ENCODE measurements at places on chromosomes 2 and 18.

DNA sequence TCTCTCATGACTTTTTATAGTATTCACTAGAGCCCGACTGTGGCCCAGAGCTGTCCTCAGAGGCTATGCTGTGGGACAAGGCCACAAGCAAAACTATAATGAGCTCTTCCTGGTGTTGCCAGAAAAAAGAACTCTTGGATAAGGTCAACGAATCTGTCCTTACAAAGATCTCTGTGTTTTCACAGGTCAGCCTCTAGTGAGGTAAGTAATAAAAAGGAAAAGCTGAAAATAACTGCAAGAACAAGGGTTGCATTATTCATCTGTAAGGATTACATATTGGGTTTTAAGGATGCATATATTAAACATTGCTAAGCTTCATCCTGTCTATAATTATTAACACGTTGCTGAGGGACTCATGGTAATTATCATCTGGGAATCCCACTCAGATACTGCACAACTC, 62.8 kb upstream of the ATL2 start:
- H3K4me1 ChIP-seq, result peaks cover 8% of the 10 kb centered on the region
- no peak for DNase-seq
- H3K27ac ChIP-seq, result no peak overlapping the region

DNA sequence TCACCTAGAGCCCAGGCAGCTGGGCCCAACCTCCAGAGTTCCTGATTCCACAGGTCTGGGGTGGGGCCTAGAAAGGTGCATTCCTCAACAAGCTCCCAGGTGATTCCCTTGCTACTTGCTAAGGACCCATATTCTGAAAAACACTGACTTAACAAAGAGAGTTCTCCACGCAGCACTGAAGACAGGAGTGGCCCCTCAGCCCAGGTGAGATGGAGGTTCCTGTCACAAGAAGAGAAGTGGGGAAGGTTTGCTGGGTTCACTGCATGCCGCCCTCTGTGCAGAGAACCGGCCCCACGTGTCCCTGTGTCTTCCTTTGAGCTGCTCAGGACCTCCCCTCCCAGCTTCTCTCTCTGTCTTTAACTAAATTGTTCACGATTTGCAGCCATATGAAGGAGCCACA, 201.4 kb upstream of the DDX18 start:
- DNase-seq, result no peak
- no peaks in the 10 kb centered on the region for H3K27me3 ChIP-seq
- H3K27ac ChIP-seq, result no peak overlapping the region

- no peaks in the 10 kb centered on the region for H3K27me3 ChIP-seq
- H3K36me3 ChIP-seq, result no peaks in the 10 kb centered on the region
- DNase-seq, result no peak
- peaks cover 4% of the 10 kb centered on the region for H3K4me1 ChIP-seq
Measured at GRCh38 chr2:43762286-43762685, 11.6 kb upstream of the DYNC2LI1 start.

- H3K27me3 ChIP-seq, result peaks cover 30% of the 10 kb centered on the region
- peaks cover 41% of the 10 kb centered on the region for H3K4me1 ChIP-seq
- no peaks in the 10 kb centered on the region for H3K36me3 ChIP-seq
- peak overlapping the region; percentile 70 for H3K27ac ChIP-seq
- DNase-seq, result peak; percentile 77
- peak overlapping the region; percentile 74 for H3K4me3 ChIP-seq
Measured at GRCh38 chr2:191571163-191571769, 106.7 kb upstream of the NABP1 start.

DNA sequence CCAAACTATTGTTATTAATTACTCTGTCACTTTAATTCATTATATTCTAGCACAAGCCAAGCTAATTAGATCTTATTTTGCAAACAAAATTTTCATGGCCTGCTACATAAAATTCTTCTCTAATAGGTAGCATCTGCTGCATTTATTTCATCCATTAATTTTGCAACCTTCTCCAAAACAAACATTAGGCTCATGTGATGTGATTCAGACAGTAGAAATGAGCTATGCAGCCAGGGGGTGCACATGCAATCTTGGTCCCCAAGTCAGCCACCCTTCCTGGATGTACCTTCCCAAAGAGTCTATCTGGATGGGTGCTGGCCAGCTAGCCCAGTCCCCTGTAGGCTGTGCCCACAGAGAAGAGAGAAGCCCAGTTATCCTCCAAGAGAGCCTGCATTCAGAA, 242.1 kb upstream of the OSR1 start:
- peaks cover 1% of the 10 kb centered on the region for H3K27me3 ChIP-seq
- no peak overlapping the region for H3K27ac ChIP-seq
- DNase-seq, result no peak
- no peaks in the 10 kb centered on the region for H3K36me3 ChIP-seq
- H3K4me1 ChIP-seq, result no peaks in the 10 kb centered on the region

GRCh38 chr2:210461401-210461800, 15.2 kb downstream of the LANCL1 start:
- no peak for DNase-seq
- H3K36me3 ChIP-seq, result peaks cover 32% of the 10 kb centered on the region
- no peaks in the 10 kb centered on the region for H3K4me1 ChIP-seq
- H3K27ac ChIP-seq, result no peak overlapping the region

- no peak for DNase-seq
- no peaks in the 10 kb centered on the region for H3K4me1 ChIP-seq
- H3K36me3 ChIP-seq, result no peaks in the 10 kb centered on the region
- H3K27me3 ChIP-seq, result no peaks in the 10 kb centered on the region
- no peak overlapping the region for H3K27ac ChIP-seq
Measured at GRCh38 chr18:55064760-55065159, 105.5 kb upstream of the CCDC68 start.

DNA sequence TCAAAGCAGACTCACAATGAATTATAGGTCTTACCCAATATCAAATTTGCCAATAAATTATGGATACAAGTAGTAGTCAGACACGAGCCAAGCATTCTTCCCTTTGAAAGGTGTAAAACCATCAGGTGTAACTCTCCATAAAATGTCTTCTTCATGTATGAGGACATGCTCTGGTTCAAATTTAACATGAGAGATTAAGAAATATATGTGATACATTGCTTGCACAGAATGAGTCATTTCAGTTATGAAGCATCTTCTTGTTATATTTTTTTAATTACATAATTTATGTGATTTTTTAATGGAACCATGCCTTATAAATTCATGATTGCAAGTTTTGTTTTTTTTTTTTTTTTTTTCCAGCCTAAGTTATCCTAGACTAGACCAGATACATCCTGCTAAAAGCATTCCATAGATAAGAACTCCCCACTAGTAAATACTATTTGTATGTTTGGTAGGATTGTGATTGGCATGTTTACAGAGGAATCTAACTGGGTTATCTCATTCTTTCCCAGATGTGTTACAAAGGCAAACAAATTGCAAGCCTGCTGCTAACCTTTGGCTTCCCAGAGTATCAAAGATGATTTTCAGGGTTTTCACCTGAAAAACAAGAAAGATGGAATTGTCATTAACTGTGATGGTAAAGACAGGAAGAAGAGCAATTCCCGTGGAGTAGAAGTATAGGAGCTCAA, 621.9 kb downstream of the XIRP2 start:
- no peaks in the 10 kb centered on the region for H3K27me3 ChIP-seq
- no peaks in the 10 kb centered on the region for H3K36me3 ChIP-seq
- H3K4me1 ChIP-seq, result no peaks in the 10 kb centered on the region
- no peak overlapping the region for H3K27ac ChIP-seq

DNA sequence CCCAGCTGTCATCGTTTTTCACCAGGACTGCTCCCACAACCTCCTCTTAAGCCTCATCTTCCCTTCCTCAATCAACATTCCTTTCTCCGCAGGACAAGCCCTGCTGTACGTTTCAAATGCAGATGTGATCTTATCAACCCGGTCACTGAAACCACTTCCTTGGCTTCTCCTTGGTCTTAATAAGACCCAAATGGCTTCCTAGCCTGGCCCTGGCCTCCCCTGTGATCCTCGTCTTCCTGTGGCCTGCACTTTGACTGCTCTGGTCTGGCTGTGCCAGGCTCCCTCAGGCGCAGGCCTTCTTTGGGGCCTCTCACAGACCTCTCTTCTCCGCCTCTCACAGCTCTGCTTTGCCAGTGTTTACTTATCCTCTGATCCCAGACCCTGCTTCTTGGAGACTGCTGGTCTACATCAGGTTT, 4.7 kb upstream of the ADNP2 start:
- peaks cover 7% of the 10 kb centered on the region for H3K4me1 ChIP-seq
- no peak overlapping the region for H3K27ac ChIP-seq
- H3K36me3 ChIP-seq, result no peaks in the 10 kb centered on the region
- H3K27me3 ChIP-seq, result peaks cover 1% of the 10 kb centered on the region

- no peak for DNase-seq
- H3K4me1 ChIP-seq, result no peaks in the 10 kb centered on the region
- no peaks in the 10 kb centered on the region for H3K27me3 ChIP-seq
- H3K27ac ChIP-seq, result no peak overlapping the region
Measured at GRCh38 chr2:167471734-167472133, 583.5 kb downstream of the XIRP2 start.

GRCh38 chr2:196590286-196590685, 49.2 kb upstream of the CCDC150 start:
- no peak for DNase-seq
- H3K27ac ChIP-seq, result no peak overlapping the region
- no peak overlapping the region for H3K4me3 ChIP-seq
- no peaks in the 10 kb centered on the region for H3K36me3 ChIP-seq

DNA sequence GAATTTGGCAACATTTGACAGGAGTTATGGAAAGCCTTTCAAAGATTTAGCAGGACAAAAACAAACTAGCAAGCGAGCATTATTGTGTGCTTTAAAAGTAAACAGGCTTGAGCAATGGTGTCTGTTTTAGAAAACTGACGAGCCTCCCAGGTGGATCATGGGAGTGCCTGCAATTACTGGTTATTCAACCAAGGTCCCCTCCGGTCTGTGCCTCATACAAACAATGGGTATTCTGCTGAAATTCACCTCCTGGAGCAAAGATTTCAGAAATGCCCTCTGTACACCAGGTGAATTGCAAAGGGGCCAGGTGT, 22.4 kb downstream of the RTP5 start:
- DNase-seq, result no peak
- peaks cover 13% of the 10 kb centered on the region for H3K36me3 ChIP-seq
- H3K27ac ChIP-seq, result no peak overlapping the region
- H3K27me3 ChIP-seq, result peaks cover 2% of the 10 kb centered on the region
- peaks cover 8% of the 10 kb centered on the region for H3K4me1 ChIP-seq

DNA sequence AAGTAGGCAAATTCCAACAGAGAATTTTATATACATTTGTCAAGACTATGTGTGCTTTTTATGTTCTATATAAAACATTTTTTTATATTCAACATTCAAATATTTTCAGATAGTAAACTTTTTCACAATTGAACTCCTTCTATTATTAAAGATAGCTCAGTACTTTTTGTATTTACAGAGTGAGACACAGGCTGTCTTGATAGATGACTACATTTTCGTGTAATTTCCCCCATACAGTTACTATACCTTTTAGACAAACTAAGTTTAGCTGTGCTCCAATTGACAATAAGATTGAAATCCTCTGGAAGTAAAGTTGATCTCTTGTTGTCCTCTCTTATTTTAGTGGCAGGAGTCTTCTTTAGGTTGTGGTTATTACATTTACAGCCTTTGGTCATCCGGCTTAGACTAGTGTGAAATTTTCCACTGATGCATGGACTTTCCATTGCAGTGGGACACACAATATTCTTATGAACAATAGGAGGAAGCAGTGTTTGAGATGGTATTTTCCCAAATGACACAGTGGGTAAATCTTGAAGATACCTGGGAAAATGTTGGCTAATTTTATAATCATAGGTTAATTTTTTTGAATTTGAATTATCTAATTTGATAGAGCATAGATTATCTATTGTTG, 21.0 kb downstream of the ZSWIM2 start:
- H3K4me3 ChIP-seq, result no peak overlapping the region
- no peaks in the 10 kb centered on the region for H3K27me3 ChIP-seq
- DNase-seq, result no peak
- H3K4me1 ChIP-seq, result no peaks in the 10 kb centered on the region

DNA sequence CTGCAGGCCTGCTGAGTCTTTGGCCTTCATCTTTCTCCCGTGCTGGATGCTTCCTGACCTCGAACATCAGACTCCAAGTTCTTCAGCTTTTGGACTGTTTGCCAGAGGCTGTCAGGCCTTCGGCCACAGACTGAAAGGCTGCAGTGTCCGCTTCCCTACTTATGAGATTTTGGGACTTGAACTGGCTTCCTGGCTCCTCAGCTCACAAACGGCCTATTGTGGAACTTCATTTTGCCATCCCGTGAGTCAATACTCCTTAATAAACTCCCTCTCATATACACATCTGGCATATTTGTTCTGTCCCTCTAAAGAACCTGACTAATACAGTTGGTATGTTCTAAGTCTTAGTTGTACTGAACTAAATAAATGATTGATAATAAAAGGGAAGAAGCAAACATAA, 702.8 kb upstream of the LINC00305 start:
- no peaks in the 10 kb centered on the region for H3K27me3 ChIP-seq
- no peaks in the 10 kb centered on the region for H3K36me3 ChIP-seq
- DNase-seq, result no peak
- H3K27ac ChIP-seq, result no peak overlapping the region
- H3K4me3 ChIP-seq, result no peak overlapping the region

- H3K27me3 ChIP-seq, result peaks cover 13% of the 10 kb centered on the region
- H3K4me3 ChIP-seq, result no peak overlapping the region
- no peak for DNase-seq
- H3K4me1 ChIP-seq, result peaks cover 6% of the 10 kb centered on the region
- no peak overlapping the region for H3K27ac ChIP-seq
Measured at GRCh38 chr2:127575185-127575765, 39.8 kb downstream of the MYO7B start.

GRCh38 chr2:46813680-46814079, 101.9 kb downstream of the MCFD2 start:
- DNase-seq, result no peak
- peaks cover 20% of the 10 kb centered on the region for H3K27me3 ChIP-seq
- no peak overlapping the region for H3K4me3 ChIP-seq
- no peaks in the 10 kb centered on the region for H3K4me1 ChIP-seq
- H3K27ac ChIP-seq, result no peak overlapping the region

GRCh38 chr2:64632835-64633819, 20.6 kb downstream of the SERTAD2 start:
- no peaks in the 10 kb centered on the region for H3K27me3 ChIP-seq
- DNase-seq, result no peak
- H3K4me3 ChIP-seq, result no peak overlapping the region
- H3K4me1 ChIP-seq, result peaks cover 27% of the 10 kb centered on the region

GRCh38 chr2:144114760-144115159, 405.2 kb downstream of the ZEB2 start:
- H3K27ac ChIP-seq, result no peak overlapping the region
- no peaks in the 10 kb centered on the region for H3K36me3 ChIP-seq
- H3K27me3 ChIP-seq, result no peaks in the 10 kb centered on the region
- no peak for DNase-seq

- H3K27me3 ChIP-seq, result peaks cover 2% of the 10 kb centered on the region
- H3K4me3 ChIP-seq, result no peak overlapping the region
- no peak overlapping the region for H3K27ac ChIP-seq
- DNase-seq, result no peak
- no peaks in the 10 kb centered on the region for H3K36me3 ChIP-seq
Measured at GRCh38 chr18:75116165-75116564, 92.8 kb downstream of the PTGR3 start.

GRCh38 chr18:24009651-24010333, 4.8 kb upstream of the TTC39C start:
- peak; percentile 82 for DNase-seq
- no peaks in the 10 kb centered on the region for H3K36me3 ChIP-seq
- peak overlapping the region; percentile 57 for H3K27ac ChIP-seq
- H3K27me3 ChIP-seq, result no peaks in the 10 kb centered on the region
- H3K4me3 ChIP-seq, result peak overlapping the region; percentile 22

GRCh38 chr18:37299471-37300304, 265.9 kb downstream of the CELF4 start:
- DNase-seq, result no peak
- no peak overlapping the region for H3K27ac ChIP-seq
- H3K4me1 ChIP-seq, result no peaks in the 10 kb centered on the region
- no peaks in the 10 kb centered on the region for H3K36me3 ChIP-seq
- H3K4me3 ChIP-seq, result no peak overlapping the region

Data from activated CD4-positive, alpha-beta T cell treated with anti-CD3 and anti-CD28 coated beads, Interleukin-2, amount 10 ng/mL, durations not matched to agents 24 days and 14 days (primary cell).